NCI-H526 treated with DMSO at 0.1 percent for 48 hours (cell line): ENCODE measurements at places on chromosomes 2 and 18.
A peak's percentile ranks its signal among the peaks of the same experiment; 100 is the strongest.

DNA sequence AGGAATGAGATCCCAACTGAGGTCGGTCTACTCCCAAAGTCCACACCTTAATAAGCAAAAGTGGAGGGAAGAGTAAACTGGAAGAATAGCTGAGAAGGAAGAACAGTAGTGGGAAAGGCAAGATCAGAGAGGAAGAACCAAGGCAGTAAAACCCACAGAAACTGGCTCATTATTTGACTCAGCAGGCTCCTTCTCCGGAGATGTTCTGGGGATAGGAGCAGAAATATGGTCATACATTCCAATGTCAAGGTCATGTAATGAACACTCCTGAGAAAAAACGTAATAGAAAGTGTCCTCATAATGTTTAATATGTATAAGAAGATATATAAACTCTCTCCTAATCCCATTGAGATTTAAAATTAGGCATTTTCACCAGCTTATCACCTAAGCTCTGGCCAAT lies 39.5 kb downstream of the STK39 start:
- DNase-seq = no peak

- DNase-seq = no peak
Measured at GRCh38 chr2:101296371-101296770, 12.1 kb downstream of the RNF149 start.

DNA sequence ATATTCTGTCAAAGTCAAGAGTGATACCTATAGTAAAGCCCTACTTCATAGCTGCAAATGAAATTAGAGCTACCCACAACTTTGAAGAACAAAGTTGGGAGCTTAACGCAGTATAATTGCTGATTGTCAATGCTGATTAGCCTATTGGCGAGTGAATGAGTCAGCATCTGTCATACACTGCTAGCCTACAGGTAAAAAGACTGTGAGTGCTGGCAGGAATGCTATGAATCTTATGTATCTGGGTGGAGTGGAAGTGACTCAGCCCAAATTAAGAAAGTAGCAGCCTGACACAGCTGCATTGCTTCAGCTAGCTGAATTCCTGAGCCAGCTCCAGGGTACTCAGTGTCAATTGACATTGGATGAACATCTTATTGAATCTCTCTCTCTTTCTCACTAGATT lies 179.4 kb upstream of the DCC start:
- DNase-seq = no peak

DNA sequence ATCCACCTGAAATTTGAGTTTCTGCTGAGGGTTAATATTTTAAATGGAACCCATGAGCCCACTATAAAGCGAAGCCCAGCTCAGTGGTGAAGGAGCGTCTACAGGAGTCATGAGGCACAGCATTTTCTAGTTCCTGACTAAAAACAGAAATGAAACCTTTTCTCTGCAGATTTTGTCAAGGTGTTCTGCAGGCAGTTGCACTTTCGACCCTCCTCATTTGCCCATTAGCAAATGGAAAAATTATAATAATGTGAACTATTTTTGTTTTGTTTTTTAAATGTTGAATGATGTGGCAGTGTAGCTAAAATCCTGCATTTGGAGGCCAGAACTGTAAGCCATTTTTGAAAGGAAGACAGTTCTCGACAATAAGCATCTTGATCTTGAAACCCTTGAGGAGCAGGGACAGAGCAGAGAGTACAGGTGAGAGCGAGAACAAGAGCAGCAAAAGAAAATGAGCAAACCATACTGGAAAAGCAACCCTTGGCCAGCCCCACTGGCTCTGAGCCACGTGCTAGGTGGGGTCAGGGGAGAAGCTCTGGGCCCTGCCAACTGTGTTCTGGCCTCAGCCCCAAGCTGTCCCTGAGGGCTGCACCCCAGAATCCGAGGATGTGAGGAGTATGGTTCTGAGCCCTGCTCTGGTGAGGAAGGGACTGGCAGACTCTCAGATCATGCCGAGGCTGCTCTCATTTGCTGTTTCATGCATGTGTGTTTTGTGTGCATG lies 26.4 kb upstream of the COPS8 start:
- DNase-seq = no peak

DNA sequence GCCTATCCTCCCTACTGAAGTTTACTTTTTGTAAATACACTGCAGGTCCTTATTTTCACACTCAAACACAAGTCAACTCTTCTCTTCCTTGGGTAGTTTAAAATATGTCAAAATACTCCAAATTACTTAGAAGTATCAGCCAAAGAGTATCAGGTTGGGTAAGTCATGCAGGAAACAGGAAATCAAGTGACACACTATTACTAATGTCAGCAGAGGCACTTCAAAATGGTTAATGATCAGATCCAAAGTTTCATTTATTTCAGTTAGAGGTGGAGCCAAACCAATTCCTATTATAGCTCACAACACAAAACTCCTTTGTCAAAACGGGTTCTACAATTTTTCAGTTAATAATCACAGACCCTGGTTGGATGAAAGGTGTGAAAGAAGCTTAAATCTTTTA lies 54.2 kb downstream of the DLGAP1 start:
- DNase-seq = no peak

- DNase-seq = no peak
Measured at GRCh38 chr2:72848436-72849137, 22.8 kb upstream of the EXOC6B start.

DNA sequence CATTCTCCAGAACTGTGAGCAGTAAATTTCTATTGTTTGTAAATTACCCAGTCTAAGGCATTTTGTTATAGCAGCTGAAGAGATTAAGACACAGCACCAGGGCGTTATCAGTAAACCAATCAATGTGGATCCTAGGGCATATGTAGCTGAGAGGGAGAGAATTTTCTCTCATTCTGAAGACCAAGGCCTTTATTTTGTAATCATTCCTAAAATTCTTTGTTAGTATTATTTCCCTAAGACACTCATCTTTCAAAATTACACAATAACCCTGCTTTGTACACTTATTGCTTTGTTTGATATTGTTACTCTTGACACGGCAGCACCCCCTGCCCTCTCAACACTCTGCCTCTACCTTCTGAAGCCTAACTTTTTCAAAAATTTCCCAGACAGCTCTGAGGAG lies 419.1 kb downstream of the SLC4A3 start:
- DNase-seq = no peak

GRCh38 chr2:107322416-107322815 lies 436.4 kb upstream of the ST6GAL2 start:
- DNase-seq = no peak

DNA sequence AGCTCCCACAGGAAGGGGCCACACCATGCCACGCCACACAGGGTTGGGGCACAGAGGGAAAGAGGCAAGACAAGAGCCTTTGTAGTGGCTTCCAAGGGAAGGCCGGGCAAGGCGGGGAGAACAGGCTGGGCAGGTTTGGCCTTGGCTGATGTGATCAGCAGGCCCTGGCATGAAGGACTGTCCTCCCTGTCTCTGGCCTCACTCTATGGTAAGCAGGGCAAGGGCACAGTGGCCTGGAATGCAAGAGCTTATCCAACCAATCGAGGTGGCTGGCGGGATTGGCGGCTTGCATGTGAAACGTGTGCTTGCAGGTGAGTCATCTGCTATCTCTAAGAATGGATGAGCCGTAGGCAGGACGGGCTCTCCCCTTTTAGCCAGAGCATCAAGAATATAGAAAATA lies 6.4 kb upstream of the ATP9B start:
- no peak for DNase-seq

- no peak for DNase-seq
Measured at GRCh38 chr2:231665245-231666170, 42.8 kb upstream of the PTMA start.

GRCh38 chr2:34734662-34735061 lies 1135.6 kb upstream of the FAM98A start:
- DNase-seq = no peak

DNA sequence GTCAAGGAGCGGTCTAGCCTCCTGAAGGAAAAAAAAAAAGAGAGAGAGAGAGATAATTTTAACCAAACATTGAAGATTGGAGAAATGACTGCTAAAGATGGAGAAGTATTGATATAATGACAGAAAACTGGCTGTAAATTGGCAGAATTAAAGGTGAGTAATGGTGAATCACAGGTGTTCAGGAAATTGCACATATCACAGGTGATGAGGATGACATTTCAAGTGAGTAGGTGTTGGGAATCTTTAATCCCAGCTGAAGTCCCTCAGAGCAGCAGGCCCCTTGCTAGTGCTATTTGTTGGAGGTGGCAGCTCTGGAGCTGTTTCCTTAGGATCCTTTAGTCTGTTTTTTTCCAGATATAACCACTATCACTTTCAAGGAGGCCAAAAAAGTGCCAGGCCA lies 678.4 kb upstream of the VRK2 start:
- no peak for DNase-seq

DNA sequence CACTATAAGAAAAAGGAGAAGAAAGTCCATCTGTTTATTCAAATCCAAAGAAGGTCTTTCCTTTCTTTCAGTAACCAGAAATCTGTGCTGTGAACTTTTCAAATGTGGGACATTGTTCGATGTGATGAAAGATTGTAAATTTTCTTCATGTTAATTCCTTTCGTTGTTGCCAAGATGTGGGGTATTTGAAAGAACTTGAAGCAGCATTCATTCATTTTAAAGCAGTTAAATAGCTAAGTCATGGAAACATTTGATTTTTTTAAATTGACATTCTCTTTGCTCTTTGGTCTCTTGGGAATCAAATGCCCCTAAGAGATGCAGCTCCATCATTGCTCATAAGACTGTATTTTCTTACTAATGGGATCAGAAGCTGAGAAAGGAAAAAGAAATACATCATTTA lies 93.7 kb upstream of the EHBP1 start:
- no peak for DNase-seq

- DNase-seq = no peak
Measured at GRCh38 chr18:44876024-44876423, 195.3 kb downstream of the SETBP1 start.

DNA sequence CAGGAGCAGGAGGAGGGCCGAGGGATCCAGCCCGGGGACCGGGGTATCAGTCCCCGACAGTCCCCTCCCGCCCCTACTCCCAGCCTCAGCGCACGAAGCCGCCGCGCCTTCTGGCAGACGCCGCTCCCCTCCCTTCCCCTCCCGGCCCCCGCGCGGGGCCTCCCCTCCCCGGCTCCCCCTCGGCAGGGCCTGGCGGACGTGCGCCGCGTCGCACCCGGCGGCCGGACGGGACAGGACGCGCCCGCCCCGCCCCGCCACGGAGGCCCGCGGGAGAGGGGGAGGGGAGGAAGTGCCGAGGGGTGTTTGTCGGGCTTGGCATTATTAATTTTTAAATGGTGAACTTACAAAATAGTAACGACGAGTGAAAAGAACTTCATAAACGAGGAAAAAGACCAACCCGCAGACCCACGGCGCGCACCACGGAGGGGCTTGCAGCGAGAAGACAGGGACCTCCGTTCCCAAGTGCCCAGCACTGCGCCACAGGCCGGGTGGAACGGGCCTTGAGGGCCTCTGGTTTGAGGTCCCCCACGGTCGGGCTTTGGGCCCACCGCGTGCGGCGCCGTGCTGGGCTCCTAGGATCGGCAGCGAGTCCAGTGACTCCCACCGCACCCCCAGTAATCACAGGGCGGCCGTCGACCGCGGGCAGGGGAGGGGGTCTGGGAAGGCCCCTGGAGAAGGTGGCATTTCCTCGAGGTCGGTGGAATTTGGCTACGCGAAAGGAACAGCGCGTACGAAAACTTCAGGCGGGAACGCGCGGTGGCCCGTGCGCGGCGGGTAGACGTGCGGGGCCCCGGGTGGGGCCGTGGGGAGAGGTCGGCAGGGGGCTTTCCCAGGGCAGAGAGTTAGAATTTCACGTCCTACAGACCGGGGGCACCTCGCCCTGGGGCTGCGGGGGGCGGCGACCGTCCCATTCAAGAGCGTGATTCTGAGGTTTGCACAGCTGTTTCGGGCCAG lies 954 bp upstream of the CTDSP1 start:
- no peak for DNase-seq

DNA sequence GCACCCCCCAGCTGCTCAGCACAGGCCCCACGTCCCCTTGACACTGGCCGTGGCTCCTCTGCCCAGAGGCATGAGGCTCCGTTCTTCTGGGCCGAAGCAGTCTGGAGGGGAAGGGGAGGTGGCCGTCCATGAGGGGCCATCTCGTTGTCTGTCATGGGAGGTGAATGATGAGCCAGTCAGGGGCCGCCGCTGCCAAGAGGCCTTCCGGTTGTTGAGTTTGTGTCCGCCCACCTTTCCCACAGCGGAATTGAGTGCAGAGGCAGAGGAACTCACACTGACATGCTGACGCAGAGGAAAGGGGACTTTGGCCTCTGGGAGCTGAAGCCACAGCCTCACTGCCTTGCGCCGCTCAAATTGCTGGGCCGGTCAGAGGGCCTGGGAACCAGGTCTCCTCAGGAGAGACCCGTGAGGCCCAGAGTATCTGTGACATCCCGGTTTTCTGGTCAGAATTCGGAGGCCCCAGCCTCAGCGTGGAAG lies 268.4 kb downstream of the ATAD2B start:
- no peak for DNase-seq

DNA sequence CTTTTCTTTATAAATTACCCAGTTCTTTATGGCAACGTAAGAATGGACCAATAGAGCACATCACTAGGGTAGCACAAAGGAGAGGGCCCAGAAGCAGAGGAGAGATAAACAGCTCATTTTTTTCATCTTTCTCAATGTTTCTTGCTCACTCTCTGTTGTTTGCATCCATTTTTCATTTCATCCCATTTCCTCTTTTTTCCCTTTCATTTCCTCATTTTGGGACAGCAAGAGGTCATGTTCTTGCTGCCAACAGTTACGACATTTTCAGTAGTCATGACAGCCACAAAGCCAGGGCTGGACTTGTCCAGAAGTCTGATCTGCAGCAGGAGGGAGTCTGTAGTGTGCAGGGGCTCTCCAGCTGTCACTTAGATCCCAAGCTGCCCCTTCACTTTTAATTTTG lies 52.7 kb upstream of the CYP1B1 start:
- DNase-seq = no peak

GRCh38 chr2:101830555-101830954 lies 133.0 kb downstream of the MAP4K4 start:
- no peak for DNase-seq

- peak; percentile 3 for DNase-seq
Measured at GRCh38 chr2:205364261-205364660, 318.0 kb upstream of the NRP2 start.

GRCh38 chr18:7856733-7857132 lies 289.6 kb downstream of the PTPRM start:
- DNase-seq = no peak

DNA sequence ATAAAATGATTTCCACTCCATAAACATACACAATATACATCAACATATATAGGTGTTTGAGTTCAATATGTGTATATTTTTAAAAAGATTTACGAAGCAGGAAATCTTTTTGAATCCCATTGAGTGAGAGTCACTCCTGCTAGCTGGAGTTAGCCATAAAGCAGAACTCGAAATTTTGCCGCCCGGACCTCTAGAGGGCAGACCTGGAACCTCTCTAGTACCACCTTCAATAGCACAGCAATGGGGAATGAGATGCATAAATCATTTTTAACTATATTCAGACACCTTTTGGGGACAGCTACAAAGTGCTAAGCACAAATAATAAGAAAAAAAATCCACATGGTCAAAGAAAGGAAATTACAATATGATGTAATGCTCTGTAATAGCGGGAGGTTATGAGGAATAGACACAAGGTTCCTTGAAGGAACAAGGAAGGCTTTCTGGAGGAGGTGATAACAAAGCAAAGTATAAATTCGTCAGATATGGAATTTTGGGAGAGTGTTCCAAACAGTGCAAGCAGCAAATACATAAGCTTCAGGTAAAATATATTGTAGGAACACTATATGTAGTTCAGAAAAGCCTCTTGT lies 533.4 kb downstream of the ERBB4 start:
- DNase-seq = peak; percentile 40

- no peak for DNase-seq
Measured at GRCh38 chr2:135926605-135927004, 50.4 kb upstream of the MCM6 start.

- no peak for DNase-seq
Measured at GRCh38 chr2:109094144-109094543, 34.9 kb upstream of the SH3RF3 start.
